ENCODE measurements at places on chromosomes 6 and 20.

GRCh38 chr6:157145656-157146285 lies 177.5 kb downstream of the TMEM242 start:
- no peak for DNase-seq

DNA sequence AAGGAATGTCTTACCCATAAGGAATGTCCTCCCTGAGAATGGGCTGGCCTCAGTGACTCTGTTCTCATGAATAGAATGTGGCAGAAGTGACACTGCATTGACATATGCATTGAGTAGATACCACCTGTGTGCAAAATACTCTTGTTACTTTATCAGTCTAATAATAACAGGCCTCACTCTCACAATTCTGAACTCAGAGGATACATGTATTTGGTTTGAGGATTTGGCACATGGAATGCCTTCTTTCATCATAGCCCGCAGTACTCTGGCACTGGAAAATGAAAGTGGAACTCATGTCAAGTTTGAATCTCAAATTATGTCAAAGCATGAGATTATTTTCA lies 52.9 kb upstream of the PLCB4 start:
- no peak for DNase-seq

DNA sequence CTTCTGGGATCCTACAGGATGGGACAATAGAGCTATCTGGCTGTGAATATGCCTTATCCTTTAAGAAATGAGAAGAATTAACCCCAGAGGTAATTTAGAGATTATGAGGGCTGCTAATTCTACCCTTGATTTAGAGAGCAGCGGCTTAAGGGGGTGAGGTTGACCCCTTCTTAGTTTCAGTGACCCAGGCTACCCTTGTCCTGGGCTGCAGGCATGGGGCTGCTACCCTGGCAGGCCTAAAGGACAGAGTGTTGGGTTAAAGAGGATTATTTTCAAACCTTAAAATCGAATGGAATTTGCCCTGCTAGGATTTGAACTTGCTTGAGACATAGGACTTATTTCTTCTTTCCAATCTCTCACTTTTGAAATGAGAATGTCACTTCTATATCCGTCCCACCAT lies 1343.4 kb downstream of the HACE1 start:
- DNase-seq, result no peak

DNA sequence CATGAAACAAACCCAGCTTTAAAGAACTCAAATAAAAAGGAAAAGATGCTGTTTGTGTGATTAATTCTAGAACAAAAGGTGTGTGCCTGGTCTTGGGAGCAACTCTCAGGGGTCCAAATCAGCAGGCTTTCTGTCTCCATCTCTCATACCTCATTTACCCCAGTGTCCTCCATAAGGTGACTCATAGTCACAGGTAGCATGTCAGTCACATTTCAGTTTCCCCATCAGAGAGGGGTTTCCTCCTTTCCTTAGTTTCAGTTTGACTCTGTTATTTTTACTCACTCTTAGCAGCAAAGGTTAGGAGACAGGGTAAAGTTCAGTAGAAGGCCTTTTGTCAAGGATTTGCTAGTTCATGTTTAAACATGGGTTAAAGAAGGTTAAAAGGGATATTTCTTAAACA lies 46.2 kb downstream of the OGFRL1 start:
- DNase-seq, result no peak

DNA sequence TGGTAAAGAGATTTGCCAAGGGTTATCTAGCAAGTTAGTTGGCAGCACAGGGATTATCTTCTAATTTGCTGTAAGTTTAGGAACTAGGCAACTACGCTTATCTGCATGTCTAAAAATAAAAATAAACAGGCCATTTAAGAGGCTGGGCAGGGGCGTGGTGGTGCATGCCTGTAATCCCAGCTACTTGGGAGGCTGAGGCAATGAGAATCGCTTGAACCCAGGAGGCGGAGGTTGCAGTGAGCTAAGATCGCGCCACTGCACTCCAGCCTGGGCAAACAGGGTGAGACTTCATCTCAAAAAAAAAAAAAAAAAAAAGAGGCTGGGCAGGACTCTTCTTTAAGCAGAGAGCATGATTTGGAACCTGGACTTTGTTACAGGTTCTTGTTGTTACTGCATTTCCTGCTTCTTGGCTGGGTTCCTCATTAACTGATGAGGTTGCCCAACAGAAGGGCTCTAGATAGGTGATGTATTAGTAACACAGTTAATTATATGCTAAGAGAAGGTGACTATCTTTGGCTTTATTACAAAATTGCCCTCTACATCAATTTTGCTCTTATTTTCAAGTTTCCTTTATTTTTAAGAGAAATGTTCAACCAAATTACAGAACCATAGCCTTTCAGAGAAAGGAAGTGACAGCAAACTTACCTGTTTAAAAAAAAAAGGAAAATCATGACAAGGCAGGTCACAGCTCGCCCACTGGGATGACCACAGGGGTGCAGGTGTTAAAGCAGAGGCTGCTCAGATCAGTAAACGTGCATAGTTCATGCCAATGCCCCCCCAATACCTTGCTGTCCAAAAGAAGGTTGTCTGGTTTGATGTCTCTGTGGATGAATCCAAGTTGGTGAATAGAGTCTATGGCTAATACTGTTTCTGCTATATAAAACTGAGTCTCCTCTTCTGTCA lies 32.5 kb downstream of the STK38 start:
- DNase-seq, result no peak

DNA sequence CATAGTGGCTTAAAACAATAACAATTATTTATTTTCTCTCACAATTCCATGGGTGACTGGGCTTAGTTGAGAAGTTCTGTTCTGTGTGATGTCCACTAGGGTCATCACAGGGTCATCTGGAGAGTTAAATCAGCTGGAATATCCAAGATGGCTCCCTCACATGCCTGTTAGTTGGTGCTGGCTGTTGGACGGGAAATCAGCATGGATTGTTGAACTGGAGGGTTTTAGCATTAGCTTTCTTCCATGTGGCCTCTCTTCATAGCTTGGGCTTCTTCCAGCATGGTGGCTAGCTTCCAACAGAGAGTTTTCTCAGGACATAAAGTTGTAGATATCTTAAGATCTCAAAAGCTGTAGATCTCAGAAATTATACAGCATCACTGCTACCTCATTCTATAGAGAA lies 19.6 kb downstream of the MARCKS start:
- DNase-seq, result no peak

- no peak for DNase-seq
Observed at GRCh38 chr20:38466171-38466570, 6.5 kb upstream of the RALGAPB start.

DNA sequence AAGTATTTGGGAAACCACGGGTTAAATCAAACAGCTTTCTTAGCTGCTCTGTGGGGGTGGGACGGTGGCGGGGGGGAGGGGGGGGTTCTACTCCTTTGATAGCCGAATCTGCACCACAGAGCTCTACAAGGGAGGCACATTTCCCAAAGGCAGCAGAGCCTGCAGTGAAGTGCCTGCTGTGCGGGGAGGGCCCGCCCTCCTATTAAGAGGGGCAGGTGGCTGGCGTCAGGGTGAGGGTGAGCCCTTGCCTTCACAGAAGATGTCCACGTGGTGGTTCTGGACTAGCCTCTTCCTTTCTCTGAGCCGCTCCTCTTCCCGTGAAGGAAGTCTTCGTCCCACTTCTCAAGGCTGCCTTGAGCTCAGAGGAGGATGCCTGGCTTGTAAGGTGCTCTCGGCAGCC lies 174.9 kb upstream of the THBS2 start:
- no peak for DNase-seq

DNA sequence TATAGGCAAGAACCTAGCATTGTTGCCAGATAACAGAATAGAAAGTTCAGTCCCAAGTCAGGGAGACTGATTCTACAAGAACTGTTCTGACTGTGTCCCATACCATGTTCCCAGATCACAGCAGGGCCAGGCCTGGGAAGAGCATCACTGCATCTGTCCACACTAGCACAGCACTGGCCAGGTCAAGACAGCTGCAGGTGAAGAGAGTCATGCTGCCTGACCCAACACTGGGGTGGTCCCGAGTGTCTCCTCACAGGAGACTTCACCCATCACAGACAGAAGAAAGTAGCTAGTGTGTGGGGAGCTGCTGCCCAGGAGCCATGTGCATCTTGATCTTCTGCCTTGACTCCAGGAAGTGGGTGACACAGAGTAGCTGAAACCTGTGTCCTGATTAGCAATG lies 1.3 kb upstream of the CST9L start:
- DNase-seq, result peak; percentile 22

GRCh38 chr6:1867197-1867596 lies 257.5 kb downstream of the FOXC1 start:
- no peak for DNase-seq

GRCh38 chr6:17871189-17871519 lies 116.3 kb downstream of the KIF13A start:
- DNase-seq, result no peak

- no peak for DNase-seq
Observed at GRCh38 chr6:72703093-72703492, 81.2 kb downstream of the KCNQ5 start.

GRCh38 chr6:138824482-138825144 lies 28.7 kb downstream of the ECT2L start:
- peak; percentile 83 for DNase-seq

DNA sequence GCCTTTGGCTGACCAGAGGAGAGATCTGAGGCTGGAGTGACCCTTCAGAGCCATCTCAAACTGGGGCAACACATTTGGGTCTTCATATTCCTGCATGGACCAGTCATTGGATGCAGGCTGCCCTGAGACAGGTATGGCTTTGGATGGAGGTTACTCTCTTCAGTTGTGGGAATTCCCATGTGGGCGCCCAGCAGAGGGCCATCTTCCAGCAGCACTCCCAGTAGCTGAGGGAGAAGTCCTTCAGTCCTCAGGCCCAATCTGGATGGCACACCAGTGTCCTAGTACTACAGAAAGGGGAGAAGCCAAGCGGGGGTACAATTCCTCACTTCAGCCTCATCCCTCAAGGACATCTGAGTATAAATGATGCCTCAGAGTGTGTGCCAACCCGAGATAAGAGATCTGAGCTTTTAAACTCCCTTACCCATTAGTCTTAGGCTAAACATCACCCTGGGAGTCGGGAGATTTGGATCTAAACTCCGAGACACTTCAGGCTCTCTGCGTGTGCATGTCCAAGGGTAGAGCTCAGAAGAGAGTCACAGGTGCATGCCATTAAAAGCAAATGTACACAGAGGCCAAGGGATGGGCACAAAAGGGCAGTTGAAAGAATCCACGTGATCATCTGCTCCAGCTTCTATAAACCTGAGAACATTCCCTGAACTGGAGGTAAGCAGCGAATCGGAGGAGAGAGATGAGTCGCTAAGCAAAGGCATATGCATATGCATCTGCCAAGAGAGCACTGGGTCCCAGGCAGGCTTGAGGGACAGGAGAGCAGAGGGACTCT lies 204.6 kb downstream of the CD83 start:
- no peak for DNase-seq

DNA sequence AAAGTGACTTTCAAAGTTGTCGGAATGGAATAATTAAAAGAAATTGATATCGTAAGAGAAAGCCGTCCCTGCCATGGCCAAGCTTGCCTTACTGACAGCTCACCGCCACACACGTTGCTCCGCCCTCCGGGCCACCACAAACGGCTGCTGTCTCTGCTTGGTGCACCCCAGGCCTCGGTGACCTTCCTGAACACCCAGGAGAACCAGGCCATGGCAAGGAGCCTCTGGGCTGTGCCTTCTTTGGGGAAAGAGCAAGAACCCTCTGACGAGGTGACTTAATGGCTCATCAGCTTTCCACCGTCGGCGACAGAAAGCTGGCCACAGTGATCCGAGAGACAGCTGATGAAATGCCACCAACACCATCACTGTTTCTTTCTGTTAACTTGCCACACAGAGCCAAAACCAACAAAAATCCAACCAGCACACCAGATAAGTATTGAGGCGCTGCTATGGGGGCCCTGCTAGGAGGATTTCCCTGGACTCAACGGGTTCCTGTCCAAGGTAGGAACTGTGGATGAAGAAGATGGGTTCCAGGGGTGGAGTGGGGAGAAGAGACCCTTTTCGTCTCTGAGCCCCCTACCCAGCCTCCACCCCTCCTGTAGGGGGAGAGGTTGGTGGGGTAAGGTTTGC lies 61.4 kb downstream of the NPEPL1 start:
- DNase-seq, result no peak

- no peak for DNase-seq
Observed at GRCh38 chr6:113642714-113643406, 214.3 kb upstream of the MARCKS start.

DNA sequence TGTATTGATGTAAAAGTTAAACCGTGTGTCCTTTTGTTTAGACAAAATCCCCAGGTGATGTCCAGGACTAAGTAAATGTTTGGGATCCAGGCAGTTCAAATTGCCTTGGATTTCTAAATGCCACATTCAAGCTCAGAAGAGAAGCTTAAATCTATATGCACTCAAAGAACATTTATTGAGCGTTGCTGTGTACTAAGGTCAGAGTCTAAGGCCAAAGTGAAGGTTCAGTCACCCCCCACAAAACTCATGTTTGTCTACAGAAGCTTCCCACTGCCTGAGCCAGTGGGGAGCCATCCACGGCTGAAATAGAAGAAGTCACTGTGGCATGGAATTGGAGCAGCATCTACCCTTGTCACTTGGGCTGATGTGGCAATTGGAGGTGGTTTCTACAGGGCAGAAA lies 70.7 kb upstream of the INSM1 start:
- no peak for DNase-seq

- peak; percentile 35 for DNase-seq
Observed at GRCh38 chr20:17622086-17622850, 52.4 kb downstream of the DSTN start.

DNA sequence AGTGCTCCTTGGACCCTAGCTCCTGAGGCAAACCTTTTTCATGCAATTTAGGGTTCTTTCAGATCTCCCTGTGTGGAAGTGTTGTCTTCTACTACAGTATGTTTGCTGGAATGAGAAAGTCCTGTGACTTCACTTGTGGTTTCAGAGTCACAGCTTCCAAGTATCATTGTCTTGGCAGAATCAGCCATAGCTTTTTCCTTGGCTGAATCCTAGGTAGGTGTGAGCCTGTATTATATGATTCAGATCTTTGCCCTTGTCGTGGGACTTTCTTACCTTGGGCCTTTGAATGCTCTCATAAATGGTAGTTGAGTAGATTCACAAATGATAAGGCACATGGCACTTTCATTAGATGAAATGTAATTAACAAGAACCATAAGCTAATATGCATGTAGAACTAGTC lies 16.5 kb downstream of the CARMIL1 start:
- DNase-seq, result no peak
